ENCODE measurements at places on chromosomes 1 and 21. TPM values are rescaled to one million over a fixed set of nuclear protein-coding genes. Genes with fewer than 3 reads are reported as not detected.

DNA sequence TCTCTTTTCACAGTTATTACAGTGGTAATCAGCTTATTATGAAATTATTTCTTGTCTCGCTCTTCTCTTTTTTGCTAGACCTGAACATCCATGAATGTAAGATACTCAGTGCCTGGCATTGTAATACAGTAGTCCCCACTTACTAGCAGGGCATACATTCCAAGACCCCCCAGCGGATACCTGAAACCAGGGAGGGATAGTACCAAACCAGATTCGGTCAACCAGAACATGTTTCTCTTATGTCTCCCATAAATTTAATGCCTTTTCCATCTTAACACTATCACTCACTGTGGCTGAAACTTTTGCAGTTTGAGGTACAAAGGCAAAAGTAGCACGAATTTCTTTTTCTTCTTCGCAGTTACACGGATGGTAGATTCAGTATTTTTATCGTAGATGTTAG lies 24.6 kb upstream of the B3GALT2 start:
- peak overlapping the region; percentile 70 for H3K27ac ChIP-seq
- H3K36me3 ChIP-seq = no peaks in the 10 kb centered on the region
- no peak for DNase-seq
- H3K4me1 ChIP-seq = peaks cover 37% of the 10 kb centered on the region
- no peaks in the 10 kb centered on the region for H3K27me3 ChIP-seq

DNA sequence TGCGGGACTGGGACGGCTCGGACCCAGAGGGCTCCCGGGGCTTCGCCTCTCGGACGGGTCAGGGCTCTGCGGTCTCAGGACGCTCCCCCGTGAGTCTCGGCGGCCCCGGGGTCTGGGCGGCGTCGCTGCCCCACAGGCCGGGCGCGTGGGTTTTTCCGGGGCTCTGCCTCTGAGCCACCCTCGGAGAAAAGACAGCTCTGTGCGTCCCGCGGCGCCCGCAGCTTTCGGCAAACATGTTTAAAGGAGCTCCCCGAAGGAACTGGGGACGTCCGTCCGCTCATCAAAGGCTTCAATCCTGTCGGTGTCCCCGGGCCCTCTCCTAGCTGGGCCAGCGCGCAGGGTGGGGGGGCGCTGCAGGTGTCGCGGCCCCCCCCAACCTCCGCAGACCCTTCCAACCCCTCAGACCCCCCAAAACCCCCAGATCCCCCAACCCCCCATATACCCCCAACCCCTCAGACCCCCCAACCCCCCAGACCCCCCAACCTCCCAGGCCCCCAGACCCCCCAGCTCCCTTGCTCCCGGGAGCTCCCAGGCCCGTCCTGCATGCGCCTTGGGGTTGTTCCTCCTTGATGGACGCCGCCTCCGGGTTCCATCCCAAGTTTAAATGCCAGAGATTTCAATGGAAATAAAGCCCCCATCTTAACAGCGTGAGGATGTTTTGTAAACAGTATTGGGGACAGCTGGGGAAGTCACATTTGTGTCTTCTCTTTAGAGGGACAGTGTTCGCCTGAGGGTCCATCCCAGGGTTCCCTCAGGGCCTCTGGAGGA lies 996 bp upstream of the C1orf159 start:
- H3K4me3 ChIP-seq = peak overlapping the region; percentile 61
- DNase-seq = peak; percentile 32
- no peak overlapping the region for H3K27ac ChIP-seq
- 0 out of 2 replicates have a peak, but pooled peaks cover 1% of the 10 kb centered on the region for H3K36me3 ChIP-seq
- peaks cover 1% of the 10 kb centered on the region for H3K4me1 ChIP-seq

GRCh38 chr1:84289169-84289785 lies 12.2 kb upstream of the SAMD13 start:
- H3K27me3 ChIP-seq = no peaks in the 10 kb centered on the region
- no peak overlapping the region for H3K4me3 ChIP-seq
- no peaks in the 10 kb centered on the region for H3K4me1 ChIP-seq

DNA sequence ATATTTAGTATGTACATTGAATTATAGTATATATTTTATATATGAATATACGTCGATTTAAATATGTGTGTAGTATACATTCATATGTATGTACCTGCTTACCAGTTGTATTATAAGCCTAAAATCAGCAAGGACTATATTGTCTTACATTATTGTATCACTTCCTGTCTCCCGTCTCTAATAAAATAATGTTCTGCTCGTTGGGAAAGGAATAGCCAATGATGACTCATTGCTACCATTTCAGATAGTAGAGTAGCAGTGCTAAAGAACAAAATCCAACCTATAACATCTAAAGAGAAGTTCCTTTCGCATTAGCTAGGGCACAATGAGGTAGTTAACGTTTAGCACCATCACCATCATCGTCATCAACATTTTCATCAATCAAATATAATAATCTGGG lies 39.9 kb upstream of the SMYD2 start:
- no peak overlapping the region for H3K27ac ChIP-seq
- DNase-seq = no peak
- no peak overlapping the region for H3K4me3 ChIP-seq
- H3K27me3 ChIP-seq = no peaks in the 10 kb centered on the region
- peaks cover 22% of the 10 kb centered on the region for H3K4me1 ChIP-seq

DNA sequence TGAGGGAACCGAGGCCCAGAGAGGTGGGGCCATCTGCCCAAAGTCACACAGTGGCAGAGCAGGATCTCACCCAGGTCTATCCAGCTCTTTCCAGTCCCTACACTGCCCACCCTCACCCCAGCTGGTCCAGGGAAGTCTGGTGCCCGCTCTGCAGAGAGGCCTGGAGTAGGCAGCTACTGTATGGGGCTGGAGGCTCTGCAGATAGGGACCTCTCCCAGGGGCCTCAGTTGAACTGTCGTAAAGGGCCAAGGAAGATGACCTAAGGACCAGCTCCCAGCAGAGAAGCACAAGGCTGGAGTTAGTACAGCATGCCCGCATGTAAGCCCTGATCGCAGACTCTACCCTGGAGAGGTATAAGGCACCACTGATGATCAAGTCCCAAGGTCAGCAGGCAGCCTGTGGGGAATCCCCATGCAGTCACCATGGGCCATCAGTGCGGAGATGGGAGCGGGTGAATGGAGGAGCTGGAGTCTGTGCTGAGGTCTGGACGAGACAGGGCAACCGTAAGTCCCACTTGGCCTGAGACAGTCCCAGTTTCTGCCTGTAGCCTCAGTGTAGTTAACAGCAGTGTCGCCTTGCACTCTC lies 320.2 kb downstream of the MATN1 start:
- no peak overlapping the region for H3K27ac ChIP-seq
- H3K4me1 ChIP-seq = no peaks in the 10 kb centered on the region
- H3K36me3 ChIP-seq = no peaks in the 10 kb centered on the region
- no peak overlapping the region for H3K4me3 ChIP-seq
- no peaks in the 10 kb centered on the region for H3K27me3 ChIP-seq

DNA sequence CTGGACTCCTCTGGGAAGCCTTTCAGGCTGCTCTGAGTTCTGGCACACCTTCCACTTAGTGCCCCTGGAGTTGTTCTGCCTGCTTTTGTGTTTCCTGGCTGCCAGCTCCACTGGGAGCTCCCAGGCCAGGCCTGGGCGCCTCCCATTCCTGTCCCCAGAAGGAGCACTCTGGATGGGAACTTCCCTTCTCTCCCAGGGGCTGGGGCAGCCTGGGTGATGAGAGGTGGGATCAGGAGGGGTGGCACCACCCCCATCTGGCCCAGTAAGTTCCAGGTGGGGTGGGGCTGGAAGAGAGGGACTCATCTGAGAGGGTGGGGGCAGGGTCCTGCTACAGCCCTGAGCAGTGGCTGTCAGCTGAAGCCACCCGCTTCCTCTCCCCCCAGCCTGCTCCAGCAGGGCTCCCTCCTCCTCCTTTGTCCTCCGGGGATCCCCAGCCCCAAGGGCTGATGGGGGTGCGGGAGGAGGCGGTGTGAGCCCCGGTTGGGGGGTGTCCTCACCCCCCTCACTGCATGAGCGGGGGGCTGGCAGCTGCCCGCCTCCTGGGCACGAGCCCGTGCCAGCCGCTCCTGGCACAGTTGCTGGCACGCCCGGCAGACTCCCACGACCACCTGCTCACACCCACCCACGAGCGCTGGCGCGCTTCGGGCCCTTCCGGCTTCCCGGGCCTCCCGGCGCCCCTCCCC lies 4.7 kb downstream of the FOXO6 start:
- H3K27me3 ChIP-seq = no peaks in the 10 kb centered on the region
- DNase-seq = no peak
- H3K36me3 ChIP-seq = no peaks in the 10 kb centered on the region

DNA sequence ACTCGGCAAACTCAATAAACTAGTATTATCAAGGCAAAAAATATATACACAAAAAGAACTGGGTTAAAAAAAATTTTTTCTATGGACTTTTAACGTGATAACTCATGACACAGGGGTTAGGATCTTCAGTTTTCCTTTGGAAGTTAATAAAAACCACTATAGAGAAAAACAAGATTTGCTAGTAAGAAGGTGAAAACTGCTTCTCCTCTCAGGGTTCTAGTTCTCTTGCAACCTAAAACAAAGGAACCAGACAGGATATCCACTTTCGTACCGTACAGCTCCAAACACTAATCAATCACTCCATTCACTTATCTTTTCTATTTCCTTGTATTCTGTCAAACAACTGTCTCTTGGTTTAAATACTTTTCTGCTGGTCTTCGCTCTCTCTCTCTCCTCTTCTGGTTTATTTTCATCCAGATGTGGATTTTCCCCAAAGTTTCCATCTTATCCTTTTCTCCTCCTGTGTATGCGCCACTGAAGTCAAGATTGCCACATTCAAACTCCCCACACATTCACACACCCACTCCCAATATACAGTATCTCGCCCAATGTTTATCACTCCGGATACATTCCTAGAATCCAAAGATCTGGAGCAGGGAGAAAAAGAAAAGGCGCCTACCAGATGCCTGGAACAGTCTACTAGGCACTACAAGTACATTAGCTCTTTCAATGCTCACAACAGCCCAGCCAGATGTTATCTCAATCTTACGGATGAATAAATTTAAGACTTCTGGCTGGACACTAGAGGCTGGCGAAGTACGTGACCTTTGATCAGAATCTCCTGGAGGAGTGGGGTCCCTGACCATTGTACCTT lies 775 bp upstream of the PRPF38B start:
- H3K4me1 ChIP-seq = peaks cover 9% of the 10 kb centered on the region
- no peaks in the 10 kb centered on the region for H3K27me3 ChIP-seq
- peak overlapping the region; percentile 65 for H3K27ac ChIP-seq

- no peak overlapping the region for H3K27ac ChIP-seq
- no peak for DNase-seq
- no peak overlapping the region for H3K4me3 ChIP-seq
- H3K27me3 ChIP-seq = no peaks in the 10 kb centered on the region
- no peaks in the 10 kb centered on the region for H3K4me1 ChIP-seq
- no peaks in the 10 kb centered on the region for H3K36me3 ChIP-seq
These were observed 285.0 kb downstream of the LRRC40 start for GRCh38 chr1:69920426-69920825.

DNA sequence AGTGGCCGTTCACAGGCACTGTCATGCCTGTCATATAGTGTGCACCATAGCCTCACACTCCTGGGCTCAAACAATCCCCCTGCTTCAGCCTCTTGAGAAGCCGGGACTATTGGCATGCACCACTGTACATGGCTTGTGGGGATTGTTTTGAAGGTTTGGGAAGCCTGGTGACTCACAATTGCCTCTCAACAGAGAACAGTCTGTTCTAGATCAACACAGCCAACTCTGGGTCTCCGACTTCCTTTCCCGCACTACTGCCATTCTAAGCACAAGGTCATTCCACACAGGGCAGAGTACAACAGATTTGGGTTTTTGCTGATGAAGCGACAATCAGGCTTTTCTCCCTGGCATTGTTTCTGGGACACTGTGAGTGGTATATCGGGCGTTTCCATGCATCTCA lies 15.5 kb upstream of the AHCTF1 start:
- no peaks in the 10 kb centered on the region for H3K27me3 ChIP-seq
- H3K4me3 ChIP-seq = no peak overlapping the region
- no peak overlapping the region for H3K27ac ChIP-seq
- H3K36me3 ChIP-seq = no peaks in the 10 kb centered on the region
- H3K4me1 ChIP-seq = no peaks in the 10 kb centered on the region

DNA sequence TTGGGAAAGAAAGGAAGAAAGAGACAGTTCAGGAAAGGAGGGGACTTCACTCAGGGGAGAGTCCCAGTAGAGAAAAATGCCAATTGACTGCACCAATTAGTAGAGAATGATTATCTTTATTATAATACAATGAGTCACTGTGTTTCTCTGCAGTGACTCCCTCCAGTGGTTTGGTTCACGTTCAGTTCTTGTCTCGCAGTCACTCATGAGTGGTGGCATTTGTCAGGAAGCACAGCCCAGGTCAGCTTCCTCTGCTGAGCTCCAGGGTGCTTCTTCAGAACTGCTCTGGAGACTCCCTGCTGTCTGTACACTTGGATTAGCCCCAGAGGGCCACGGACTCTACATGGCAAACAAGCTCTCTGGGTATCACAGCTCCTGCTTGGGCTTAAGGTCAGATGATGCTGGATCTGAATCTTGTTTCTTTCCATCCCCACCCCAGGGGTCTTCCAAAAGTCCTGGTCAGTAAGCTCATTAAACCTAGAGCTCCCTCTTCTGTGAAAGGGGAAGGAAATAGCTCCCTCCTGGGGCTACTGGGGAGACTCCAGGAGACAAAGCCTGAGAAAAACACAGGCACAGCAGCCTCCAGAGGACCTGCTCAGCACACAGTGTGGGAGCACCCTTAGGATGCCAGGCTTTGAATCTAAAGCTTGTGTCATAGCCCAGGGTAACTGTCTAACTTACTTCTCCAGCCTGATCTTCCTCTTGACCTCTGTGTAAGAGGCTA lies 619.0 kb downstream of the AJAP1 start:
- no peak for DNase-seq
- no peaks in the 10 kb centered on the region for H3K36me3 ChIP-seq
- no peaks in the 10 kb centered on the region for H3K27me3 ChIP-seq

DNA sequence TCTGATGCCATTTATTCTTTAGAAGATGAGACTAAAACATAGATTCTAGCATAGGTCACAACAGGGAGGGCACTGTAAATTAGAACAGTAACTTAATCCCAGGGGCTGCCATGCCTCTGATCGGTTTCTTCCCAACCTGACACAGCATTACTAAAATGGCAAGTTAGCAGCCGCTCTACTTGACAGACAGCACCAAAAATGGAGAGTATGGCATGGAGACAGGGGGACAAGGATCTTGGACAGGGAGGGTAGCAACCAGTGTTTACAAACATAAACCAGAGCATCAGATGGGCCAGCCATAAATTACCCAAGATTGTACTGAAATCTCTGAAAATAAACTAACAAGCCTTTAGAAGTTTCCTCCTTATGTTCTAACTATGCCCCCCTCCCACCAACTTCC lies 5.9 kb downstream of the DUSP10 start:
- no peaks in the 10 kb centered on the region for H3K27me3 ChIP-seq
- no peaks in the 10 kb centered on the region for H3K36me3 ChIP-seq
- DNase-seq = no peak
- no peak overlapping the region for H3K27ac ChIP-seq
- no peaks in the 10 kb centered on the region for H3K4me1 ChIP-seq
- no peak overlapping the region for H3K4me3 ChIP-seq

- H3K36me3 ChIP-seq = no peaks in the 10 kb centered on the region
- H3K4me1 ChIP-seq = peaks cover 9% of the 10 kb centered on the region
- H3K27me3 ChIP-seq = no peaks in the 10 kb centered on the region
These were observed 100.5 kb upstream of the SOD1 start for GRCh38 chr21:31558962-31559367.

GRCh38 chr1:89125240-89125912 lies 538 bp downstream of the GBP2 start:
- no peak for DNase-seq
- H3K27ac ChIP-seq = peak overlapping the region; percentile 64
- H3K4me1 ChIP-seq = no peaks in the 10 kb centered on the region
- H3K27me3 ChIP-seq = no peaks in the 10 kb centered on the region
- no peak overlapping the region for H3K4me3 ChIP-seq

GRCh38 chr1:33335020-33335419 lies 14.1 kb upstream of the A3GALT2 start:
- peaks cover 25% of the 10 kb centered on the region for H3K4me1 ChIP-seq
- DNase-seq = no peak

SYTL1 gene
- total RNA-seq = 11.2 TPM

NKAIN1 gene
- total RNA-seq = not detected

HTR6 gene
- total RNA-seq = not detected

AIM2 gene
- not detected for total RNA-seq

CACYBP gene
- total RNA-seq = 207 TPM

IKBKE gene
- 9.0 TPM for total RNA-seq

PLEKHG5 gene
- 12.2 TPM for total RNA-seq

Measured in Caco-2 (cell line).